ENCODE measurements at places on chromosomes 6 and 20.

DNA sequence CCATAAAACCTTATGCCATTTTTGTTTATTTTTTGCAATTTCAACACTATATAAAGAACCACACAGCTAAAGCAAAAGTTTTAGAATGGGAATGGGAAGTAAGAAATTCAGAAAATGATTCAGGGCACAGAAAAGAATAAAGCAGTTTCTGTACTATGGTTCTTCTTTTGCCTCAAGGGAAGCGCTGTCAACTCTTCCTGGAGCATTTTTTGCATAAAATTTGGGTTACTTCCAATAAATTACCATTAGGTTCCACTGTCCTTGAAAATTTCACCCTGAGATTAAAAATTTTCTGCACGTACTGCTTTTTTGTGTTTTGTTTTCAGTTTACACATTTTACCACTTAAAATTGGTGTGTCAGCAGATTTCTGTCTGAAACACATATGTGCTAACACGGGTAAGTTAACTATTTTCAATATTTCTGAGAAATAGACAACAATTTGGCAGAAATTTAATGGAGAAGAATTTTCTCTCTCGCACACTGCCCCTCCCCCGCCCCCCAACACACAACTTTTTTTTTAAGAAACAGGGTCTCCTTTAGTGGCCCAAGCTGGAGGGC, 79.6 kb downstream of the ADAT2 start:
- no peak for DNase-seq

- DNase-seq: no peak
Measured at GRCh38 chr6:80170433-80170832, 64.0 kb downstream of the BCKDHB start.

DNA sequence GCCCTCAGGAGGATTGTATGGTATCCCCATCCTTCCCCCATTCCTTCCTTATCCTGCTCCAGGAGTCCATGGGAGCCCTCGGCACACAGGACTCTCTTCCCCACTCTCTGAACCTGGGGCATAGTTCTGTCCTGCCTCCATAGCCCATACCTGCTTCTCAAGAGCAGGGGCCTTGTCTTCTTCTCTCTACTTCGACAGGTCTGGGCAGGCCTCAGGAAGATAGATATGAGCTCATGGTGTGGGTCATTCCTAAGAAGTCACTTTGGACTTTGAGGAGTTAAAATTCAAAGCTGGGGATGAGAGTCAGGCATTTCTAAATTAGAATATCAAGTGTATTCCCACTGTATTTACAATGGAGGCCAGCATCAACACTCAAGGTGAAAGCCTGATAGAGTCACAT, 8.4 kb upstream of the ADA start:
- DNase-seq: no peak

GRCh38 chr20:53187392-53188068, 215.4 kb downstream of the TSHZ2 start:
- DNase-seq: no peak

DNA sequence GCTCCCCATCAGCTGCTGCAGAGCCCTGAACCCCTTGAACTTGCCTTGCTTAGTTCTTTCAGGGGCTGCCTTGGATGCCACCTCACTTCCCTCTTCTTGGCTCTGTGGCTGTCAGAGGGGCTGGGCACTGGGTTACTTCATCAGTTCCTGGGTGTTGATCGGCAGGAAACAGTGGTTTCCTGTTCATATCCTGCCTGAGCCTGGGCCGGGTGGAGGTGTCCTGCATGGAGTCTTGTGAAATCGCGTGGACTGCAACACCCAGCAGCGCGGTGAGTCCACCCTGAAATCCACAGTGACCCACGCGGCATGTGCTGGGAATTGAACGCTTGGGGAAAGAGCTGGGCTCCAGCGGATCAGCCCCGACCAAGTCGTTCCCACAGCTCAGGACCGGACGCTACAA, 97.5 kb downstream of the CDH26 start:
- DNase-seq: no peak

GRCh38 chr20:9677100-9677623, 161.7 kb downstream of the PAK5 start:
- DNase-seq: no peak

- DNase-seq: no peak
Measured at GRCh38 chr20:725491-725890, 42.8 kb downstream of the SLC52A3 start.

DNA sequence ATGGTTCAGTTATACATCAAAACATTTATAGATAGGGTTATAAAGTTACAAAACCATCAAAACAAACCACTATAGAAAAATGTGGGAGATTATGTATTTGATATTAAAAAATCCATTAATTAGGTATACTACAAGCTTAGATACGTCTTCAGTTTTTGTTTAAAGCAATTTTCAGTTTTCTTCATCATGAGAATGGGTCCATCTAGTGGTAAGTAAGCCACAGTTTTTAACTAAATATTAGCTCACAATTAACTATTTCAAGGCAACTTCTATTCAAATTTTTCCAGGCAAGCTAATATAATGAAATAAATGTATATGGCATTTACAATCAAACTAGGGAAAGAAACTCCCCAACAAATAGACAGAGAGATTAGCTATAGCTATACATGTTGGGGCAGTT, 44.4 kb downstream of the RNGTT start:
- DNase-seq: no peak

DNA sequence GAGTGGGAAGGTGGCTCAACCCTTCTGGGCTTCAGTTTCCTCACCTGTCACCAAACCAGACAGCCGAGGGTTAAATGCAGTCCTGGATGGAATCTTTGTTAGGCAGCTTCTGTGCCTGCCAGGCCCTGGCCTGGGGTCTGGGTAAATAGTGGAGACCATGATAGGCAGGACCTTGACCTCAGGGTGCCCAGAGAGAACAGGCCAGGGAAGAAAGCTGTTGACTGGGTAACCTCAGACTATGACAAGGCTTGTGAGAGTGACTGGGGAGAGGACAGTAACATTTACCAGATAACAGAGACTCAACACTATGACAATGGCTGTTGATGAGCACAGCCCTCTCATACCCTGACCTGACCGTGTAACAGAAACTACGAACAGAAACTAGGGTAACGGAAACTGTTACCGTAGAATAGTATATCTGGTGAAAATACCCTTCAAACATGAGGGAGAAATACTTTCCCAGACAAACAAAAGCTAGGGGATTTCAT, 218.3 kb downstream of the PREX1 start:
- DNase-seq: no peak

DNA sequence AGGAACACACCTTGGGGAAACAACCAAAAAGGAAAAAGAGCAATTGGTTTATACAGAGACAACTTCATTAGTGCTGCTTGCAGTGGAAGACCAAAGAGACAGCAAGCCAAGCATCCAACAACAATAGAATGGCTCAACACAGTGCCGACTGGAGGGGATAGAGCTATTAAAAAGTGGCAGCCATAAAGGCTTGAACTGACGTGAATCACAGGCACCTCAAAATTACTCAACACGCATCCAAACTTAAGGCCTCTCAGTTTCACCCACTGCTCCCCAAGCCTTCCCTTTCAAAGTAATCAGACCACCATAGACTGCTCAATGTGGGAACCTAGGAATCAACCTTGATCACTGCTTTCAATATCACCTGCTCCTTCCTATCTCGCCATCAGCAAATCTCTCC, 9.7 kb downstream of the TNFRSF21 start:
- no peak for DNase-seq

- no peak for DNase-seq
Measured at GRCh38 chr6:165660857-165661663, 2.0 kb downstream of the PDE10A start.

DNA sequence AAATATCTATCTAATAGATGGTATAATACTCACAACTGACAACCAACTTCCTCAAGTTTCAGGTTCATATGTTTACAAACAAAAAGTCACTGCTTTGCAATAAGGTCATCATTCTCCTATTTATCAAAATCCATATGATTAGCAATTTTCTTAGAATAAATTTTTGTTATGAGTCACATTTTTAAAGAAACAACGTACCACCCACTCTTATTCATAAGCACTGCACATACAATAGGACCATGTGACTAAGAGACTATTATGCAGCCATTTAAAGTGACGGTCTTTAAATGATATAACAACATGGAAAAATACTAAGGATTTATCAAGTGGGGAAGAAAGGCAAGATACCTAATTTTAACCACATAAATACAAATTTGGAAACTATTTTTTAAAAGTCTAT, 40.0 kb downstream of the REPS1 start:
- no peak for DNase-seq

- no peak for DNase-seq
Measured at GRCh38 chr6:135006386-135006914, 48.2 kb downstream of the HBS1L start.

DNA sequence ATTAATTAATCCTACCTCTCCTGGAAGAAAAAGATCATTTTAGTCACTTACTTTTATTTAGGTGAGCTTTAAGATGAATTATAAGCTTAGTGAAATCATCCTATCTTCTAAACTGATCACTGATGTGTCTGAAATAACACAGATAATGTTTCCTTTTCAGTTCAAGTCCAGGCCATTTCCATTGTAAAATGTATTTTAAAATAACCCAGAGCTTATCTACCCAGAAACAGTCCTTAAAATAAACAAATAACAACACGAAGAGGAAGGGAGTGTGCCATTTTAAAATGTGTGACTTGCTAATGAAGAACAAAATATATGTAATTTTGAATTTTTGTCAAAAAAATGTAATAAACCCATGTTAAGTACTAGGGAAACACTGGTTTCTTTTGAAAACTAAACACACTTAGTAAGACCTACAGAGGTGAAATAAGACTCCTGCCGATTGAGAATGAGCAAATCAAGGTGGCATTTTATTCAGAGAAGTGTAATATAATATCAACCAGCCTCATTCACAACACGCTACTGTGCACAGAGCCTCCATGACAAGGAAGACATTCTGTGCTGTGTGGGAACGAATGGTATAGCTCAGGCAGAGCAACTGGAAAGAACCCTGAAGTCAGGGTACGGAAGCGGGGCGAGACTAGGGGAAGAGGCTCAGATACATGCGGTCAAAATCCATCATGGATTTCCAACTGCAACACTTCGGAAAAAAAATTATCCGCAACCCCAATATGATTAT, 7.7 kb downstream of the LRP11 start:
- no peak for DNase-seq

- no peak for DNase-seq
Measured at GRCh38 chr6:163721435-163721834, 306.9 kb downstream of the QKI start.

DNA sequence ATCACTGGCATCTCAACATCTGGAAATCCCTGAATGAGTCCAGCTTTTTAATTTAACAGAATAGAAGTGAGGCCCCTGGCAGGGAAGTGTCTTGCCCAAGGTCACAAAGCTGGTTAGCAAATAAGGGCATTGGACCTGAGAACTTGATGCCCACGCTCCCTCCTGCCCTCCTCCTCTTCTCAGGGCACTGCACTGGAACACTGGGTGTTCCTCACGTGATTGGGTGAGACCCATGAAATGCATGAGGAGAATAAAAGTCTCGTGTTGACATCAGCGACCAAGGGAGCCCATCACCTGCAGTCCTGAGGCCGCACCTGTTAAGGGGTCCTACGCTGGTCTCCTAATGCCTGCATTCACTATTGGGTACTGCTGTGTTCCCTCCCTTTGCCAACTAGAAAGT, 7.4 kb downstream of the FAM50B start:
- DNase-seq: no peak

GRCh38 chr6:125307150-125307838, 5.5 kb upstream of the HDDC2 start:
- DNase-seq: no peak

- DNase-seq: no peak
Measured at GRCh38 chr6:75393806-75394205, 99.8 kb downstream of the FILIP1 start.

- no peak for DNase-seq
Measured at GRCh38 chr6:16377470-16377869, 139.1 kb downstream of the GMPR start.

DNA sequence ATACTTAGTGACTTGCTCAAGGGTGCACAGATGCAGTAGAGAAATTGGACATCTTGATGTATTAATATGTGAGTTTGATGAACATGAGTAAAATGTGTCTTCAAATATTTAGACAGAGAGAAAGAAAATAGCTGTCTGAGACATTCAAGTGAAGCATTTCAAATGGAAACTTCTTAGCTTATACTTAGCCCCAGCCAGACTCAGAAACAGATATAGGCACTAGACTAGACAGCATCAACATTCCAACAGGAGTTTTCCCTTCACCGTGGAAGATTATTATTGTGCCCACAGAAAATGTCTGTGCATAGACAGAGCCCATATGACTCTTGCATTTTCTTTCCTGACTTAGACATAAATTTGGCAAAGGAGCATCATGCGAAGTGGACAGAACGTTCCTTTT, 443.0 kb downstream of the PLCB1 start:
- no peak for DNase-seq

DNA sequence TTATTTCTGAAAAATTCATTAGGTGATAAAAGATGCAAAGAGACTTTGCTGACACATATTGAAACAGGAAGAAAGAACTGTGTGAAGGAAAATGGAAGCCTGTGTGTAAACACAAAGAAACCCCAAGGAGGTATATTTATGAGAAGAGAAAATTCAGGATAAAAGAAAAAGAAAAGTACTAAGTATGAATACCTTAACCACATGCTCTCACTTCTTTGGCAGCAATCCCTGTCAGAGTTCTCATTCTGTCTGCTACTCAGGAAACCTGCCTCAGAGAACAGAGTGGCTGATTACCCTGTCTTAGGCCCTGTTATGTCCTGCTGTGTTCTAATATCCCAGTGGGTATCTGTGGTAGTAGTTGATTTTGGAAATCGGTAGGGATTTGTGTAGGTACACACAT, 457.9 kb downstream of the TBC1D32 start:
- no peak for DNase-seq

DNA sequence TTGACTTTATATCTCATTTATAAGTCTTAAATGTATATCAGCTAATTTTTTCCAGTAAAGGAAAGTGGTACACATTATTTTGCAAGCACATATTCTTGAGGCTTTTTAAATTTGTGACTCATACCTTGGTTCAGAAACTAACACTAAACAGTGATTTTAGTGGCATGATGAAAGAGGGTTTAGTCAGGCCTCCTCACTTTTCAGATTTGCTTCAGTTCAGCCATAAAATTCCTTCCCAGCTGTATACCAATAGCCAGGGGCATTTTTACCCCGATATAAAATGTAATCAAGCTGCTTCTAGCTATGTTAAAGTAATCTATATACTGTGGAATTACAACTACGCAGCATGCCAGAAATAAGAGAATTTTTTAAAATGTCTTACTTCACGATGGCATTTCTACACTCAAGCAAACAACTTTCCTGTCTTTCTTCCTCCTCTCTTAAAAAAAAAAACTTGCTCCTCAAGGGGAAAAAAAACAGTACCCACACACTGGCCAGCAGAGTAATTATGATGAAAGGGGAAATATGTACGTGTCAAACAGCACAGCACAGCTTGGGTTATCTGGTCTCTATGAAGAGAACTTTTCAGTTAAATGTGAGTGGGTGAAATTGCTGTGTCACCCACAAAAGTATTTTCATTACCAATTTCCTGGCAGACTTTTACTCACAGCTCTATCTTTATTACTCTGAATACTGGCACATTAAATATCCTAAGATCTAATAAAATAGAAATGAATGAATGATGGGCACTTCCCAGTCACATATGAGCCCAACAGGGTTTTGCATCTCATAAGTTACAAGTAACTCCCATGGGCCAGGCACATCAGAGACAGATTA, 244.8 kb upstream of the TENT5A start:
- DNase-seq: no peak
